ENCODE measurements at places on chromosomes 7 and 10. TPM values are rescaled to one million over a fixed set of nuclear protein-coding genes. Genes with fewer than 3 reads are reported as not detected.

Gene ZNF727
- total RNA-seq = 0.66 TPM

Gene RSPH10B
- total RNA-seq = 0.38 TPM

Gene CALML5
- 3.3 TPM for total RNA-seq

Gene PON3
- 1.4 TPM for total RNA-seq

Gene MOGAT3
- total RNA-seq = not detected

Gene MRPS17
- 8.9 TPM for total RNA-seq
